ENCODE measurements at places on chromosomes 16 and 17. TPM values are rescaled to one million over a fixed set of nuclear protein-coding genes. Genes with fewer than 3 reads are reported as not detected.

DNA sequence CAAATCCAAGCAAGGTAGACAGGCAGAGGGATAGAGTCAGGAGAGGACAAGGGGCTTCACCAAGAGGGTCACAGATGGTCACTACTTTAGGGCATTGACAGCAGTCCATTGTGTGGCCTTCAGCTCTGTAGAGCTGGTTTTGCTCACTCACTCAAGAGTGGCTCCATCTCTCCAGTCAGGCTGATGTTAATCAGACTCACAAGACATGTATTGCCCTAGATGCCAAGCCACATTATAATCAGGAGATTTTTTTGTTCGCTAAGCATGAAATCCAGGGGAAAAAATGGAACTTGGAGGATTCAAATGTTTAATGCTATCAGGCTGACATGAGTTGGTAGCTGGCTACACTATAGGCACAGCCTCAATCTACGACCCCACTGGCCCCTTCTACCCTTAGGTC lies 32.5 kb downstream of the CD300LF start:
- no peak for DNase-seq

The HSD11B2 gene
- total RNA-seq = 0.42 TPM

DNA sequence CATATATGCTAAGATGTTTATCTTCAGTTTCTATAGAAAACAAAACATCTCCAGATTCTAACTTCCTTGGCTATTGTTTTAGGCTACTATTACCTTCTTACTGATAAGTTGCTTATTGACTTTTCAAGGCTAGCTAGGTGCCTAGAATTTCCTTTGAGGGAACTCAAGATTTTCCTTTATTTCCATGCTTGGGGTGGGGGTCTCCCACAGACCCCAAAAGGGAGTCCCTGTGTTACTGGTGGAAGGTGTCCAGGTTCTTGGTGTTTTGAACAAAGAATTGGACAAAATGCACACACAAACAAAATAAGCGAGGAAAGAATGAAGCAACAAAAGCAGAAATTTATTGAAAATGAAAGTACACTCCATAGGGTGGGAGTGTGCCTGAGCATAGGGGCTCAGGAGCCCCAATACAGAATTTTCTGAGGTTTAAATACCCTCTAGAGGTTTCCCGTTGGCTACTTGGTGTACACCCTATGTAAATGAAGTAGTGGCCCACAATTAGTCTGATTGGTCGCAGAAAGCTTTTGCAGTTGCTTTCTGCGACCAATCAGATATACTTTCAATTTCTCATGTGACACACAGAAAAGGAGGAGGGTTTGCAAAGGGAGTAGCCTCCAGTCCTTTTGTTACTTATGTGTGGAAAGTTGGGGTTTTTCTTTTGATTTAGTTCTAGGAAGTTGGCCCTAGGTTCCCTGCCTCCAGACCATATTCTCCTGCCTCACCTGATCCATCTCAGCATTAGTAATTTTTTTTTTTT lies 67.5 kb downstream of the MARF1 start:
- DNase-seq = no peak

DNA sequence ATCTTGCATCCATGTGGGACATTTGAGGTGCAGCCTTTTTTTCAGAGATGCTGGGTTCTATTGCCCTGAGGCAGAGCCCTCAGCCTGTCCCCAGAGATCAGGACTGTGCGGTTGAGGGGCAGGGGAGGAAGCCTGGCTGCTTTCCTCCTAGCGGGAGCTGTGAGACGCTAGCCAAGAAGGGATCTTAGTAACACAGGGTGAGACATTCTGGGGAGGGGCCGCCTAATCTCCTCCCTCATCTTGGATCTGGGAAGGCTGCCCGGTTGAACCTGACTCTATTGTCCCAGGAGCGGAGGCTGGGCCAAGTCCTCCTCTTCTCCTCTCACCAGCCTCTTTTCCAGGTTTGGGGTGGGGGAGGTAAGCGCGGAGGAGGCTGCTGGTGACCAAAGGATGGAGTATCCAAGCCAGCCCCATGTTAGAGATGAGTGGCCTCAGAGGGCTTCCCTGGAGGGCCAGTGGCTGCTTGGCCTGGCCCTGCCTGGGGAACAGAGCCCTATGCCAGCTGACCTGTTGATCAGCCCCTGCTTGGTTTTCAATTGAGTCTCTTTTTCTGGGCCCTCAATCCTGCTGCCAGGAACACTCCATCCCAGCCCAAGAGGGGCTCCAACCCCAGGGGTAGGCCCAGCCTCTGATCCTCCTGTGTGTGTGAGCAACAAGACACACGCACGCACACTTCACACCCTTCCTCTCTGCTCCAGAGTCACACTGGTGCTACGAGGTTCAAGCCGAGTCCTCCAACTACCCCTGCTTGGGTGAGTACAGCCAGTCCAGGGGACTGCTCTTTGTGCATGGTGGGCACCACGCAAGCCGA lies 5.0 kb downstream of the CA4 start:
- no peak for DNase-seq

- no peak for DNase-seq
Observed at GRCh38 chr17:75237100-75238014, 24.0 kb downstream of the GGA3 start.
